Activated CD8-positive, alpha-beta memory T cell treated with anti-CD3 and anti-CD28 coated beads for 36 hours (primary cell): ENCODE measurements at places on chromosomes 7 and 10. TPM values are rescaled to one million over a fixed set of nuclear protein-coding genes. Genes with fewer than 3 reads are reported as not detected.

The HPS1 gene
- 47.8 TPM for total RNA-seq

The ABCB1 gene
- 19.7 TPM for total RNA-seq

The AASS gene
- 1.4 TPM for total RNA-seq

The CPA2 gene
- not detected for total RNA-seq

The CFAP70 gene
- total RNA-seq: 0.82 TPM

The SPDYE11 gene
- total RNA-seq: not detected

The CPN1 gene
- total RNA-seq: not detected

The TPST1 gene
- total RNA-seq: 1.3 TPM

The ARPC1A gene
- 80.4 TPM for total RNA-seq

The ENO4 gene
- not detected for total RNA-seq

The CSGALNACT2 gene
- 17.4 TPM for total RNA-seq

The COPG2 gene
- 24.0 TPM for total RNA-seq

The TMEM72 gene
- total RNA-seq: not detected

The OR2A42 gene
- not detected for total RNA-seq

The CRTAC1 gene
- total RNA-seq: not detected

The TLX1 gene
- total RNA-seq: not detected

The PRSS2 gene
- total RNA-seq: not detected

The ZNF248 gene
- 6.5 TPM for total RNA-seq

The PLEKHS1 gene
- total RNA-seq: not detected

The PLOD3 gene
- 47.1 TPM for total RNA-seq

The SFXN3 gene
- 21.2 TPM for total RNA-seq

The CHRM2 gene
- not detected for total RNA-seq

The GIMAP8 gene
- total RNA-seq: 7.5 TPM

The NPC1L1 gene
- total RNA-seq: not detected

The HOXA1 gene
- total RNA-seq: 0.15 TPM

The MET gene
- total RNA-seq: 2.4 TPM

The KAZALD1 gene
- 0.31 TPM for total RNA-seq

The SFRP5 gene
- total RNA-seq: 0.11 TPM

The MYOF gene
- 43.4 TPM for total RNA-seq

The CACNB2 gene
- not detected for total RNA-seq

The RBM20 gene
- 0.42 TPM for total RNA-seq

The GRID1 gene
- not detected for total RNA-seq
